Stimulated activated CD4-positive, alpha-beta T cell treated with anti-CD3 and anti-CD28 coated beads, Interleukin-1b, Interleukin-23, amount 100 ng/mL, for 1 hour (primary cell): ENCODE measurements at places on chromosomes 11 and 22.

DNA sequence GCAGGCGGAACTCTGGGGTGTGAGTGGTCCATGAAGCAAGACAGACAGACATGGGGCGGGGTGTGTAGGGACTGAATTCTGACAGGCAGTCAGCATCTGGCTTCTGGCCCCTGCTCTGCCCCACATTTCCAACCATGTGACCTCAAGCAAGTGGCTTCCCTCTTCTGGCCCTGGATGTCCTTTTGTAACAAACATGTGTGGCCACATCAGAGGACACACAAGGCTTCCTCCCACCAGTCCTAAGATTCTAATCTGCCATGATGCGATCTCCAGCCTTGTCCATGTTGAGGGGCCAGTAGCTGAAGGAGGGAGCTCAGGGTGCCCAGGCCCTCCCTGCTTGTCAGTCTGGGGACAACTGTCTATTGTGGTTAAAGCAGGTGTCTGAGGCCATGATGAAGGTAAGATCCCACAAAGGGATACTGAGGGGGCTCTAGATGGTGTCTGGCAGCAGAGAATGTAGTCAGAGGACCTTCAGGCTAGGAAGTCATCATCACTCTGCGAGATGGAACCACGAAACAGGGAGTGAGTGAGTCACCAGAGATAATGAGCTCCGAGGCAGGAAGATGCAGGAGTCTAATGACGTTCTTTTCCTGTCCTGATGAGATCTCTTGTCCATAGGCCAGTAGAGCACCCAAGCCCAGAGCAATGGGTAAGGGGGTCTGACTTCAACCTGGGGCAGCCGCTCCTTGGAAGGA lies 27.4 kb downstream of the DRD2 start:
- DNase-seq, result no peak

DNA sequence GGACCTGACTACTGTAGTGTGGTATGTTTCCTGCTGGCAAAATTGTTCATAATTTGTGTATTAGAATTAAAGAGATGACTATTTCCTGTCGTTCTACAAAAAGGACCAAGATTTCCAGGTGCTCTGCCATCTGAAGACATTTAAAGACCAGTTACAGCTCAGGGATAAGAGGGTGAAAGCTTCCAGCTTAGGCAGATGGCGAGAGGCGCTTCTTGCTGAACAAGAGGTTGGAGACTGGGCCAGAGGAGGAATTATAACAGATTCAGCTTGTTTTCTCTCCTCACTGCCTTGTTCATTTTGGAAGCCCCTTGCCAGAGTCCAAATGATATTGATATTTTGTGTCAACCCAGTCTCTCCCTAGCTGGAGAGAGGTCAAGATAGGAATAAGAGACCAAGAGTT lies 23.1 kb upstream of the NNMT start:
- DNase-seq, result no peak

DNA sequence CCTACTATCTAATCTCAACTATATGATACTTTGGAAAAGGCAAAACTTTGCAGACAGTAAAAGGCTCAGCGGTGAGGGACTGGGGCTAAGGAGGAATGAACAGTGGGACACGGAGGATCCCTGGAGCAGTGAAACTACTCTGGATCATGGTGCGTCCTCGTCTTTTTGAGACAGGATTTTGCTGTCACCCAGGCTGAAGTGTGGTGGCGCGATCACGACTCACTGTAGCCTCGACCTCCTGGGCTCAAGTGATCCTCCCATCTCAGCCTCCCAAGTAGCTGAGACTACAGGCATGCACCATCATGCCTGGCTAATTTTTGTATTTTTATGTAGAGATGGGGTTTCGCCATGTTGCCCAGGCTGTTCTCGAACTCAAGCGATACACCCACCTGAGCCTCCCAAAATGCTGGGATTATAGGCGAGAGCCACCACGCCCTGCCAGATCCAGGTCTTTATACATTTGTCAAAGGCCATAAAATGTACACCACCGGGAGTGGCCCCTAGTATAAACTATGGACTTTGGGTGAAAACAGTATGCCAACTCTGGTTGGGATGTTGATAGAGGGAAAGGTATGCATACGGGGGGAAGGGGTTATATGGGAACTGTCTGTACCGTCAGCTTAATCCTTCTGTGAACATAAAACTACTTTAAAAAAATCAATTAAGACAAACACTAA lies 28.0 kb upstream of the CYP2D6 start:
- DNase-seq, result no peak

DNA sequence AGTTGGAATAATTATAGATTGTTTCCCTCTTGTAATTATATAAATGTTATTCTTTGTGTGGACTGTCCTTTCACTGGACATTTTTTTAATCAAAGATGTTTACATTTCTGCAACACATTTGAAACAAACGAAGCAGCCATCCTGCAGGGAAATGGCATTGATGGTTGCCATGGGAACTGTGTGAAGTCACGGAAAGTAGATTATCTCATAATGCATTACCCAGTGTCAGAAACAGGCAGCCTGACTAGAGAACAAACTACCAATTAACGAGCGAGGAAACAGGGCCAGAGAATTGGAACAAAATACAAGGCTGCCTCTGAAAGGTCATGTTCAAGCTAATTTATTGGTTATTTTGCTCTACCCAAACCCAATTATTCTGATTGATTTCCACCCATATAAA lies 96.9 kb upstream of the LARGE1 start:
- no peak for DNase-seq

DNA sequence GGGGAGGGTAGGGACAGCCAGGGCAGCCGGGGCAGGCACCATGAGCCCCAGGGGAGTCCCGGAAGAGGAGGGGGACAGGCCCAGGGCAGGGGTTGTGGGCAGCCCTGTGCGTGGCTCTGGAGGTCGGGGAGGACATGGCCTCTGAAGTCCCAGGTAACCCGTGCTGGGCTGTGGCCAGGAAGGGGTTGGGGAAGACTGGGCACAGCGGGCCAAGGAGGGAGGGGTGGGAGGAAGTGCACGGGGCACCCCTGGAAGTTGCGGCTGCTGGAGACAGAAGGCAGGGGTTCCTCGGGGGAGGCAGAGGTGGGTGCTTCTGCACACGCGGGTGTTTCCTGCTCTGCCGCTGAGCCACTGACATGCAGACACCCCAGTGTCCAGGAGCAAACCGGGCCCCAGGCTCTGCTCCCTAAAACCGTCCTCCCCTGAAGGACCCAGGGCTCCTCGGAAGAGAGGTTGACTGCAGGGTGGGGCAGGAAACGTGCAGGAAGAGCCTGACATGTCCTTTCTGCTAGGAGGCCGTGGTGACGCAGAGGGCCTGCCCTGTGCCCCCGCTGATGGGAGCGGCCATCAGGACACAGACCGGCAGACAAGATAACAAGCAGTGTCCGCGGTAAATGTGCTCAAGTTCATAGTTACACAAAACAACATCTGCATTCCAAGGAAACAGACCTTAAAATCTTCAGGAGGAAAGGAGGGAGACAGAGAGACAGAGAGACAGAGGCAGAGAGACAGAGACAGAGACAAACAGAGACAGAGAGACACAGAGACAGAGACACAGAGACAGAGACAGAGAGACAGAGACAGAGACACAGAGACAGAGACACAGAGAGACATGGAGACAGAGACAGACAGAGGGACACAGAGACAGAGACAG lies 5.7 kb downstream of the TNNI2 start:
- DNase-seq, result no peak
